ENCODE measurements at places on chromosomes 2 and 18.
A peak's percentile ranks its signal among the peaks of the same experiment; 100 is the strongest.

GRCh38 chr2:46171411-46171953, 125.7 kb upstream of the EPAS1 start:
- no peak for DNase-seq

- DNase-seq = no peak
Measured at GRCh38 chr2:65655000-65655399, 222.6 kb upstream of the SPRED2 start.

GRCh38 chr2:171515672-171516298, 6.5 kb upstream of the CYBRD1 start:
- no peak for DNase-seq

- no peak for DNase-seq
Measured at GRCh38 chr2:170523506-170523905, 191.6 kb upstream of the SP5 start.

DNA sequence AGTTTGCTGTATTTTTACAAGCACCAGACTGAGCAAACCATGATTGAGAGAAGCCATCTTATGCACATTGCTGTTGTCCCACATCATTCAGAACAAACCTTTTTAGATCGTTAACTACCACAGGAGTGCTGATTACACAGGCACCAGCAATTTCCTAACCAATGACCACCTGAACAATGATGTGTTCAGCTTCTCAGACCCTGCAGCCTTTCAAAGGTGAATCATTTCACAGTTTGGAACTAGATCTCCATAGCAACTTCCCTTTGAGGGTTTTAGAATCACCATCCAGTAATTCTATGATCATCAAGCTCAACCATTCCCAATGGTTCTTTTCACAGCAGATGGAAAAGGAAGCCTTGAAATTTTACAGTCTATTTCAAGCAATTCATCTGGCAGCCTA, 71.4 kb downstream of the OLA1 start:
- DNase-seq = no peak

- peak; percentile 3 for DNase-seq
Measured at GRCh38 chr2:10785260-10785659, 27.3 kb downstream of the PDIA6 start.

DNA sequence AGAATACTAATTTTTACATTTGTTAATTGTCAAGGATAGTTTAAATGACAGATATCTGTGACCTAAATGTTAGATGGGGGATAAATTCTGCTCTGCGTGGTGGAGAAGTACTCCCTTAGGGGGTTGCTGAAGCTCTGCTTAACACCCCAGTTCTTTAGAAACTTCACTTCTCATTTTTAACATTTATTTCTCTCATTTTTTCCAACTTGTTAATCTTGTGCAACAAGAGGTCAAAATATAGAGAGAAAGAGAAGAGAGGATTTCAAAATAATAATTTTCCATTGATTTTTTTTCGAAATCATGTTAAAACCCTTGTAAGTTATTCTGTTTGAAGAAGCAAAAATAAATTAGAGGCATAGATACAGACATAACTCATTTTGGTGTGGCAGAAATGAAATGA, 61.3 kb upstream of the SLC8A1 start:
- no peak for DNase-seq

GRCh38 chr2:204842661-204843485, 297.6 kb downstream of the PARD3B start:
- peak; percentile 66 for DNase-seq

DNA sequence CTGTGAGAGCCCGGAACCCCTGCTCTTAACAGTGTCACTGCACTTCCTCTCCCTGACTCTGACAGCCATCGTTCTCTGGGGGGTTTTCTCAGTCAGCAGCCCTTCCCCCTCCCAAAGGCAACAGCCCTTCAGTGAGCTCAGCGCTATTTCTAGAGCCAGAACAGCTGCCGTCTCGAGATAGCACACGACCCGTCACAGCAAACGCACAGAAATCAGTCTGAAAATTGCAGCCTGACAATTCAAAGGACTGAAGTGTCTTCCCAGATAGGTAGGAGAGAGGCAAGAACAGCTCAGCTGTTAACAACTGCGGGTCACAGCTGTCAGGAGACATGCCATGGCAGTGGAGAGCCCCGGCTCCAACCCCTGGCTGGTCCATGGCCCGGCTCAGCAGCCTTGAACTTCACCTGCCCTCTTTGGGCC, 45.4 kb downstream of the ST8SIA5 start:
- no peak for DNase-seq

- no peak for DNase-seq
Measured at GRCh38 chr2:101520246-101520645, 45.3 kb upstream of the RFX8 start.
